ENCODE measurements at places on chromosomes 16 and 17.
A peak's percentile ranks its signal among the peaks of the same experiment; 100 is the strongest.

GRCh38 chr16:1800701-1801100 is 7.2 kb upstream of the IGFALS start:
- DNase-seq = no peak

DNA sequence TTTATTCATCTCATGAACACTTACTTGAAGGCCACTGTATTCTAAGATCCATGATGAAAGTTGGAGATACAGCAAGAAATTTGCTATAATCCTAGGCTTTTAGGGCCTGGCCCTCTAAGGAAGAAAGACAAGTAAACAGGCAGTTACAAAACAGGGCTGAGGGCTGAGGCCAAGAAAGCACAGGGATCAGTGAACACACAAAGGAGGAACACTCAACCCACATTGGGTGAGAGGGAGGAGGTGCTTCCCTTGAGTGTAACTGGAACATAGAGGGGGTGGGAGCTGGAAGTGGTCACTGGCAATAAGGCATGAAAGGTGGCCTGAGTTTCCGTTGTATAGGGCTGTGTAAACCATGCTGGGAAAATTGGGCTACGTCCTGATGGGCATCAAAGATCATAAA is 112.2 kb downstream of the ZNF18 start:
- DNase-seq = no peak

DNA sequence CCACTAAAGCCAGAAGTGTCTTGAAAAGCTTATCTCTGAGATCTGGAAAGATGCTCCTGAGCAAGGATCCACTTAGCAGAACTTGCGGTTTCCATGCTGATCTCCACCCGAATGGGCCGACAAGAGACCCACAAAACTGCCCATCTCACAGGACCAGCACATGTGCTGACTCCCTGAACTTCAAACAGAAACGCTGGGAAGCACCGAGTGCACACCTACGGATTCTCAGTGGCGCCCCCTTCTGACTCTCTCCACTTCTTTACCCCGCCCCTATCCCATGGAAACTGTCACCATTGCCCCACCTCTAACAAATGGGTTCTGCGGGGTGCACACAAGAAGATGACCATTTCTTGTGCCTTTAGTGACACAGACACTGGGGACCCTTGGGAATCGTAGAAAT is 21.4 kb downstream of the CDRT4 start:
- peak; percentile 35 for DNase-seq

- no peak for DNase-seq
These were observed 51.7 kb downstream of the ASIC2 start for GRCh38 chr17:33241390-33241789.

GRCh38 chr17:13587487-13588338 is 14.0 kb downstream of the HS3ST3A1 start:
- no peak for DNase-seq

DNA sequence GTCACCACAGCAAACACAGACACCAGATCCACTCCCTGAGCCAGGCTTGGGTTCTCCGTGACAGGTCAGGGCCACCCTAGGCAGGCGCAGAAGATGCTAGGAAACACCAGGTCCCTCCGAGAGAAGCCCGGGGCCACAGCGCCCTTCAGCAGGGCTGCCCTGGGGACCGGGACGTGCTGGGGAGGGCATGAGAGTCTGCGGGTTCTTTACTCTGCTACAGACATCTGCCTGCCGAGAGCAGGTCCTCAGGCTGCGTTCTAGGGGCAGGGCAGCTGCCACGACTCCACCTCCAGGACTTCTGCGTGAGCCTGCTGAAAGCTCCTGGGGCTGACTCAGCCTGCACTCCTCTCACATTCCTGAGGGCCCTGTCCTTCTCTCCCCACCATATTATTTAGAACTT is 11.4 kb downstream of the MYLK3 start:
- DNase-seq = no peak

- DNase-seq = no peak
These were observed 9.2 kb downstream of the CHMP6 start for GRCh38 chr17:81000631-81001357.

GRCh38 chr17:49583226-49583625 is 7.6 kb downstream of the NXPH3 start:
- no peak for DNase-seq

DNA sequence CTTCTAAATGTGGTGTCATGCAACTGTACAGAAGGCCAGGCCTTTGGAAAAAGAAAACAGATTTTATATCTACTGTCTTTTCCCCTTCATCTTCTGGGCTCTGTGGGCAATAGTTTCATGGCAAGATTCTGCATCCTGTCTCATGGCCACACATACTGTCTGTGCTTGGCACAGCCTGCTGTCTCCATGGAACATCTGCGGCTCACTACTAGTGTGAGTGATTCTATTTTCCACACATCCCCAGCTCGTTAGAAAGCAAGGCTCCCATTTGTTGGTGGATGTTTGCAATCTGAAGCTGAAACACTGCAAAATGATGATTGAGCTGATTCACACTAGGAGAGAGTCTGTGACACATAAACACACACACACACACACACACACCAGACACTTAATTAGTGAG is 32.4 kb downstream of the CACNG3 start:
- no peak for DNase-seq

Data from CMK (cell line).